Activated T-cell treated with anti-CD3 and anti-CD28 coated beads, Interleukin-2, amount 50 U/mL, for 72 hours (primary cell): ENCODE measurements at places on chromosomes 5 and 9. TPM values are rescaled to one million over a fixed set of nuclear protein-coding genes. Genes with fewer than 3 reads are reported as not detected.

Gene PCDHGB4
- not detected for total RNA-seq

Gene DIPK1B
- total RNA-seq, result 0.72 TPM

Gene PCDHA13
- total RNA-seq, result not detected

Gene SHOC1
- total RNA-seq, result not detected

Gene ORM2
- not detected for total RNA-seq

Gene ANKRD33B
- total RNA-seq, result 12.0 TPM

Gene NIPSNAP3A
- total RNA-seq, result 9.9 TPM

DNA sequence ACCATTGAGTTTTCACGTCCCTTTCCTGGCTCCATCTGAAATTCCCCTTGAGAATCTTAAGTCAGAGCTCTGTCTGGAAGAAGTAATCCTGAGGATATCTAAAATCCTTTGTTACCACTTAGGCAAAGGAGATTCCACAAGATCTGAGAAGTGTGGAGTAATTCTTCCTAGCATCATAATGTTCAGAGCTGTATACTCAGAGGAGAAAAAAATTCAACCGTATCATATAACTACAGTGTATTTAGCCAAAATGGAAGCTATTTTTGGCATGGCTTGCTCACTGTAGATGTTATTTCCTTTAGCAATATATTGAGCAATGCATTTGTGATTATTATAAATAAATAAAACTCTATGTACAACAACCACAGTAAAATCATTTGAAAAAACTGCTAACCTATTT is 1858.4 kb downstream of the EFNA5 start:
- DNase-seq, result no peak

GRCh38 chr5:90231688-90232087 is 177.9 kb downstream of the CETN3 start:
- no peak for DNase-seq

DNA sequence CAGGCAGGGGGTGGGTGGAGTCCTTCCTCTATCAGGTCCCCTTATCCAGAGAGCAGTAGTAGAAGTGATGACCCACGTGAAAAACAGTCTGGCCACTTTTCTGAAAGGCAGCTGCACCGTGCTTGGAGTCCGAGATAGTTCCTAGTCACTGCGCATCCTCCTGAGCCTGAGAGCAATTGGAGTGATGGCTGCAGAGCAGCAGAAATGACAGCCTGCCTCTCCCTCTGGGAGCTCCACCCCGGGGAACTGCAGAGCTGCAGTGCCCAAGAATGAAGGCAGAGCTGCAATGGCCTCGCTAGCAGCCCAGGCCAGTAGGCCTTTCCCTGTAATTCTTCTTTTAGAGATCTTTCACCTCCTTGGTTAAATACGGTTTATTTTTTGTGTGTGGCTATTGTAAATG is 82.6 kb downstream of the CETN3 start:
- DNase-seq, result no peak

DNA sequence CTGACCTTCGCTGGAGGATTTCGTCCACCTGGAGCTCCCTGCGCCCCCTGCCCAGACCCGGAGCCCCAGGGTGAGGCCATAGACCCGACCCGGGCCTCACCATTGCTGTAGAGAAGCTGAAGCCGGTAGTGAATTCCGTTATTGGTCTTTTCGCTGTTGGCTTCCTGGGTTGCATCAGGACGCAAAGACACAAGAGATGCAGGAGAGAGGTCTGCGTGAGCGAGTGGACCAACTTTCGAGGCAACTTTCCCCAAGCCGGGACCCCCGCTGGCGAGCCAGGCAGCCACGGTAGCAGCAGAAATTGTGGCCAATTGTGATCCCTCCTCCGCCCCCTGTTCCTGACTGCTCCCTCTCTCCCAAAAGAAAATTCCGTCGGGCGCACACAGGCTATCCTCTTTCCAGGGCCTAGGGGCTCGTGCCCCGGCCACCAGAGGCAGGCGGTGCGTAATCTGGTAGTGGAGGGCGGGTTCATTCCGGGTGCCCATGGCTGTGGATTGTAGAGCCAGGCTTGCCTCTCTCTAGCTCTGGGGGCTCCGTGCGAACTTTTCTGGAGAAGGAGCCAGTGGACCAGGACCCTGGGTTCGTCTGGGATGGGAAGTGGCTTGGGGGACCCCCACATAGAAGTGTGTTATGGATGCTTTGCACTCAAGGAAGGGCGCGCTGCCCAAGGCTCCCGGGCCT is 3.3 kb downstream of the EBF1 start:
- no peak for DNase-seq

GRCh38 chr9:4138180-4138579 is 161.7 kb downstream of the GLIS3 start:
- no peak for DNase-seq

DNA sequence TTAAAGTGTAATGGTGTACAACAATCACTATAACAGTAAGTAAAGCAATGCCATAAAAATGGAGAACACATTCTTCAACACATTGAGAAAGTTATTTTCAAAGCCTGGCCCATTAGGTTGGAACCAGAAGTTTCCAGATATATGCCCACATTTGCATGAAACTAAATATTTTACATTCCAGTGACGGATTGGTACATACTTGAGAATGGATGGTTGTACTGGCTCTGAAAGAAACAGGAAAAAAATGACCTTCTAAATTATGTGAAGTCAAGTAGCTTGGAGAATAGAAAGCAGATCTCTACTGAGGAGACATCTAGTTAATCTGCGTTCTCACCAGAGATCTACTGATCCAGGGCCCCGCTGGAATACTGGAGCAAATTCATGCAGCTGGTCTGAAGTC is 1037.0 kb downstream of the NR2F1-AS1 start:
- no peak for DNase-seq

GRCh38 chr5:145946112-145946861 is 9.9 kb downstream of the SH3RF2 start:
- peak; percentile 47 for DNase-seq

- DNase-seq, result no peak
These were observed 9.3 kb downstream of the CSNK1A1 start for GRCh38 chr5:149541893-149542292.

DNA sequence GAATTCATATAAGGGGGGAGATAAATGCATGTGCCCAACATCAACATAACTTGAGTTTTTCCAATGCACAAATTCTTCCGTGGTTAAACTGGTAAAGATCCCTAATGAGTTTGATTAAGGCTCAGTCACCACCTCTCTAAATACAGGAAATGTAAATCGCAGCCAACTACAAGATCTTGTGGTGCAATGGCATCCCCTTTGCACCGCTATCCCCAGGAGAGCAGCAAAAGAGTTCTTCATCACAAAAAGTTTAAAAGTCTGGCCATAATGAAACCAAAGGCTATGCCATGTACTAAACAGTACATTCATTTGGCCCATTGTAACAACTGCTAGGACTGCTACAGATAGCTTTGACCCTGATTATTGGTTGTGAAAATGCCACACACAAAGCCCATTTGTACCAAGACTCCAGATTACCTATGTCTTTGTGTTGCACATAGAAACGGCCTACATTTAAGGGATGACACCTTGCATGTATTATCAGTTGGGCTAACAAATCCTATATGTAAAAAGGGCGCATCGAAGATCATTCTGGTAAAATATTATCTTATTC is 44.5 kb downstream of the ZNF608 start:
- DNase-seq, result no peak

- no peak for DNase-seq
These were observed 70.3 kb downstream of the SH3RF2 start for GRCh38 chr5:146006470-146007190.

- no peak for DNase-seq
These were observed 319.1 kb downstream of the MED10 start for GRCh38 chr5:6059137-6059800.

DNA sequence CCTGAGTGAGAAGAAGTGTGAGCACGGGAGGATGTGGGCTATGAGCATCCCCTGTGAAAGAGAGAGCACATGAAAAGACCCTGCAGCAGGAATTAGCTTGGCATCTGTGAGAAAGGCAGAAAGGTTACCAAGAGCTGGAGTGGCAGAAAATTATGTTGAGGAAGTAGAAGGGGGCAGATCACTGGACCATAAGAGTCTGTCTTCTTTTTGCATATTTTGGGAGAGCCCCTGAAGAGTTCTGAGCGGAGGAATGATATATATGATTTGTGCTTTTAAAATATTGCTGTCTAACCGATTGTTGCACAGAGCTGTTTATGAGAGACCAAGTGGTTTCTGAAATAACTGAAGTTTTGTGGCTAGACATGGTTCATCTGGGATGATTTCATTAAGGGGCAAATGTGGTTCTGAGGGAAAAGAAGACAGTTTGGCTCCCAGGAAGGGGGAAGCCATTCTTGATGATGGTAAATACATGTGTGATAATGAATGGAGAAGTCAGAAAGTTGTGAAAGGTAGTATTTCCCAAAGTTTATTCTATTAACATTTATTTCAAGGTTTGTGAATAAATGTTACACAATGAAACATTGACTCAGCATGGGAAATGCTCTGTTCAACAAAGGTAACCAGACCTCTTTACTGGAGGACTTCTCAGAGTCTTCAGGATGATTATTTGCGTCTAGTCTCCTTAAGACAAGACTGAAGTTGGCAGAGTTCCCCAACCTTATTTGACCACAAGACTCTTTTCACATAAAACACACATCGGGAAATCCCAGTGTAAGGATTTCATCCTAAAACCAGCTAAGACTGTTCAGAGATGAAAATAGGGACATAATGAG is 31.5 kb upstream of the ADRB2 start:
- no peak for DNase-seq

- no peak for DNase-seq
These were observed 93.4 kb upstream of the SLC25A48 start for GRCh38 chr5:135741040-135741439.

- no peak for DNase-seq
These were observed 267.9 kb downstream of the CDK5RAP2 start for GRCh38 chr9:120312031-120312430.

DNA sequence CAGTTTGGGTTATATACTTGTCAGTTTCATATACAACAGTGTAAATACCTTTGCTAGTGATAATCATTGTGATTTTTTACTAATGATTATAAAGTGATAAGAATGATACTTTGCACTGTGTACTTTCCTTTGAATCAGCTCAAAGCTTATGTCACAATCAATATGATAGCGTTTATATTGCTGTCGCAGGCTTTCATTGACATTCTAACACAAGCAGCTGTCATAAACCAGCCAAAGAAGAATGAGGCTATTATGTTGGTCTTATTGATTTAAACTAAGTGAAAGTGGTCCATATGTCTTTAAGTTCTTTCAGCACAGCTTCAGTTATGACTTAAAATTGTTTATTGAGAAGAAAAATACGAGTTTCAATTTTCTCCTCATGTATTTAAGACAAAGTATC is 272.7 kb upstream of the RGMB start:
- no peak for DNase-seq

DNA sequence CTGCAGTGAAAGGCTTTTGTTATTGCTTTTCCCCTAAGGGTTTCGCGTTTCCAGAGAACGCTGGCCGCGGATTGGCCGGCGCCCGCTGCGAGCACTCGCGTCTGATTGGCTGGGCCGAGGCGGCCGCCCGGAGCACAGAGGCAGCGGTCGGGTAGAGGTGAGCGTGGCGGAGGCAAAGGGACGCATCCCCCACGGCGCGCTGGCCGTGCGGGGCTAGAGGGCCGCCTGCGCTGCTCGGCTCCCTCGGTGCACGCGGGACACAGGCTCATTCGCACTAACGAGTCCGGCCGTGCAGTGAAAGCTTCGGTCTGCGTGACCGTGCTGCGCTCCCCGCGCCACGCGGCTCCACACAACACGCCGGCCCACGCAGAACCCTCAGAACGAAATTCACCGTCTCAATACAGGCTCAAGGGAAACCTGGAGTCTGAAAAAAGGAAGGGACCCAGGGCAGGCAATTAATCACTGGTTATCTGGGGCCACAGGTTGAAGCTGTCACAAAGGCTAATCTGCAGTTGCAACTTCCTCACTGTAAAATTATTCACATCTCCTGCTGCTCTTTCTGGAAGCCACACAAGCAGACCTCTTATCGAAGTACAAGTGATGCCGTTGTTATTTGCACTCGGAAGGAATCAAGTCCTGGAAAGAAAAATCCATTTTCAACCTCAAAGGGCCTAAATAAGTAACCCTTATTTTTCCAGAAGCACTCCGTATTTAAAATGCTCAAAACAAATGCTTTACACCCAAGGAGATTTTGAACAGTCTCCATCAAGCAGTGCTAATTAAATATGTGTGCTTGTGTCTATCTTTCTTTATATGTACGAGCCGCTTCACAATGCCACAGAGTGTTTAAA is 94.6 kb downstream of the ZNF608 start:
- peak; percentile 15 for DNase-seq

DNA sequence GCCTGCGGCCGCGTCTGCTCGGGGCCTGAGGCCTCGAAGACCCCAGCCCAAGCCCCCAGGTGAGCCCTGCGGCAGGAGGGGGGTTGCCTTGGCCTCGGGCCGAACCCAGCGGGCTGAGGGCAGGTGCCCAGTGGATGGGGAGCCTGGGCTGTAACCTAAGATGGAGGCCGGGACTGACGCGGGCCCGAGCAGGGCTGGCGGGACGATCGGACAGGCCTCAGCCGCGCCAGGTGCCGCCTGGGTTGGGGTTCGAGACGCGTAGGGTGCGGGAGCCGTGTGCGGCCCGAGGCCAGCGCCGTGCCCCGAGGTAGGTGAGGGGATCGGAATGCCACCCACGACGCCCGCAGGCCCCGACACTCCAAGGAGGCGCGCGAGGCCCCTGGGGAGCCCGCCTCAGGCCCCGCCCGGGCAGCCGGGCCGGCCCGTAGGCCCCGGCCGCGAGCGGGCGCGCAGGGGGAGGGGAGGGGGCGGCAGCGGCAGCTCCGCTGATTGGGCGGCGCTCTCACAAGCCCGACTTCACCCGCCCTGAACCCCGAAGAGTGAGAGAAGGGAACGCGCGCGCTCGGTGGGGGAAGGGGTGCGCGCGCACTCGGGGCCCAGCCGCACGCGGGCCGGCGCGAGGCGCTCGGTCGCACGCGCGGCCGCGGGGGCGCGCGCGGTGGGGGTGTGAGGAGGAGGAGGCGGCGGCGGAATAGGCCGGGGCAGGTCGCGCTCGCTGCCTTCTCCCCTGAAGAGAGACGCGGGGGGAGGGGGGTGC is at the start of gene NSD1:
TSS of gene NSD1 (plus strand) at position 678 of the 757 bp plus-strand sequence. CDS start 1,331 bp downstream, outside the sequence.
- DNase-seq, result peak; percentile 93

DNA sequence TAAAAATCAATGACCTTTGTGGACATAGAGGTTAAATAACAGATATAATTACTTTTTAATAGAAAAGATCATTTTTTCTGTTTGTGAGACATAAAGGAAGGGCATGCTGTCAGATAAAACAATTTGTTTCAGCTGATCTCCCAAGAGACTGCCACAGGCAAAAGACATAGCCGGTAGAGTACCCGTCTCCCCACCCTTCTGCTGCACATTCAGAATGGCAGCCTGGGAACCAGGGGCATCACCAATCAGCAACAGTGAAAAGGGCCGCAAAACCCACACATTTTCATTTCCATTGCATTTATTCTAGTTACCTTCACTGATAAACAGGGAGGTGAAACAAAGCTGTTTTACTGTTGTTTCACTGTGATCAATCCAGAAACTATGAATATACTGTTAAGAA is 357.7 kb downstream of the ARRDC3 start:
- DNase-seq, result no peak

- no peak for DNase-seq
These were observed 61.4 kb downstream of the PSMB7 start for GRCh38 chr9:124353811-124354274.

DNA sequence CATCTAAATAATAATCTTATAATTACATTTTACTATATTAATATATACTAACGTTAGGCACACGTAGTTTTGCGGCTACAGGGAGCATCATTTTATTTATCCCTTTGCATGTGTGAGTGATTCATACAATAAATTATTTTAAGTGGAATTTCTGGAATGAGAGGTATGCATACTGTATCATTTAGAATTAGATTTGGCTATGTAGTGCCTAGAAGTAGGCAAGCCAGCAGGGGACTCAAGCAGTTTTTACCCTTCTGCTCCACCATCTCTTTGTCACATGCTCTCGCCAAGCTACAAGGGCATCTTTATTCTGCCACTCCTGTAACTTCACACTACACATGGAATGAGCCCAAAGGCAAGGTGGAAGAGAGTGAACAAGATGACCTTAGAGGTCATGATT is 60.8 kb downstream of the MEGF10 start:
- no peak for DNase-seq
